ENCODE measurements at places on chromosomes 3 and 15. TPM values are rescaled to one million over a fixed set of nuclear protein-coding genes. Genes with fewer than 3 reads are reported as not detected.

- H3K27ac ChIP-seq, result no peak overlapping the region
- no peaks in the 10 kb centered on the region for H3K36me3 ChIP-seq
- no peak overlapping the region for H3K4me3 ChIP-seq
- H3K27me3 ChIP-seq, result no peaks in the 10 kb centered on the region
Observed at GRCh38 chr3:16173283-16174025, 1.0 kb upstream of the GALNT15 start.

Gene MCTP2
- total RNA-seq, result 173 TPM

Gene PLA2G4E
- not detected for total RNA-seq

DNA sequence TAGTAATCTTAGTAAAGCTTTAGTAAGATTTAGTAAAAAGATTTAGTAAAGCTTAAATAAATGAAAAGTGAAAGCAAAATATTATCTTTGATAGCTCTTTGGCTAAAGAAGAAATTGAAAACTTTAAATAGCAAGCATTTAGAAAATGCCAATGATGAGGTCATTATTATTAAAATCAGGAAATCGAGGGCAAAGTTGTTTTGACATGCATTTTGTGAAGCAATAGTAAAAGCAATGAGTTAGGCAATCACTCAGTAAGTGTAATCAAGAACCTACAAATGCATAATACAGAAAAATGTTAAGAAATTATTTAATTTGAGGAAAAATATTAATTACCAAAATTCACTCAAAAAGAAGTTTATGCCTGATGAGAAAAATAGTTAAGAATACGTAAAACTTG, 280.3 kb upstream of the MME start:
- H3K4me3 ChIP-seq, result no peak overlapping the region
- no peak for DNase-seq
- H3K27me3 ChIP-seq, result no peaks in the 10 kb centered on the region
- H3K4me1 ChIP-seq, result no peaks in the 10 kb centered on the region

DNA sequence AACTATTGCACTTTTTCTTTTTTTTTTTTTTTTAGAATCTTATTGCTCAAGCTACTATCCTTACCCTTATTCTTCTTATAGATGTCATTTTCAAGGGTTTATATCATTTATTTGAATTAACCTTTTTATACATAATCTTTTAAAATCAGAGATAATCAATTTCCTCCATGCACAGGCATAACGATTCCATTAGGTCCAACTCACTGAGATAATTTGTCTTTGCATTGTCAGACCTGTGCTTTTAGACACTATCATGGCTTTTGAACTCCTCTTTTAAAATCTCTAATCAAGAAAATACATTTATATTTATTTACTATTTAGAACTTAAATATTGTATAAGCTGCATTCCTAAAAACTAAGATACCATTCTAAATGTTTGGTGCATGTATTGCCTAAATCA, 1454.9 kb downstream of the ZPLD1 start:
- no peaks in the 10 kb centered on the region for H3K4me1 ChIP-seq
- DNase-seq, result no peak
- no peaks in the 10 kb centered on the region for H3K27me3 ChIP-seq
- H3K36me3 ChIP-seq, result no peaks in the 10 kb centered on the region
- H3K4me3 ChIP-seq, result no peak overlapping the region

DNA sequence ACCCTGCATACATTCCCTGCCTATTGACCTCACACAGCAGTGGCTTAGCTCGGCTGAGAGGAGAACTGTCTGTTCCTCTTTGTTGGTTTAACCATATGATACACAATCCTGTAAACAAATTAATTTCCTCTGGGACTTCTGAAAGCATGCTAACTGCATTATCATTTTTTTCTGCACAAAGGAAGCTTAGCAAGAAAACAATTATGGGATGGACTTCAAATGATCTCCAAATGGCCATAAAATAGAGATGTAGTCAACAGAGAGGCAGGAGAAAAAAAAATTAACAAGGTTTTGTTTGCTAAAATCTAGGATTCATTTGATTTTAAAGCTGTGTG, 14.4 kb upstream of the TMC3 start:
- H3K27ac ChIP-seq, result no peak overlapping the region
- H3K4me3 ChIP-seq, result no peak overlapping the region
- DNase-seq, result no peak
- no peaks in the 10 kb centered on the region for H3K36me3 ChIP-seq
- no peaks in the 10 kb centered on the region for H3K4me1 ChIP-seq
- H3K27me3 ChIP-seq, result no peaks in the 10 kb centered on the region

Gene CHST14
- total RNA-seq, result 18.0 TPM

DNA sequence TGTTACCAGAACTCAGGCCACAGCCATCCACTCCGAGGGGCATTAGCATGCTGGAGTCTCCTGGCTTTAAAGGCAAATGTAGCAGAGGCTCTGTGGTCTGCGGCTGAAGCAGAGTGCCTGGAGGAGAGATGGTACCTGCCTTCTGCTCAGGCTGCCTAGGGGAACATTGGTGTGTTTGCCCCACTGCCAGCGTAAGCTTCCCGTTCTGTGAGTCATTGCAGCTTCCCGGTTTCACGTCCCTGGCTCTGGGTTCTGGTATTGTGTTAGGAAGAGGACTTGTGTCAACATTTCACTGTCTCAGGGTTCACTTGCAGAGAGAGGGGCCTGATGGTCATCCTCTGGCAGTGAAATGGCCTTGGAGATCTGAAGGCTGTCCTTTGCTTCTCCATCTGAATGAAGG, 1.8 kb downstream of the GASK1A start:
- no peak overlapping the region for H3K4me3 ChIP-seq
- H3K27me3 ChIP-seq, result peaks cover 14% of the 10 kb centered on the region
- no peak overlapping the region for H3K27ac ChIP-seq
- no peak for DNase-seq
- H3K36me3 ChIP-seq, result no peaks in the 10 kb centered on the region

DNA sequence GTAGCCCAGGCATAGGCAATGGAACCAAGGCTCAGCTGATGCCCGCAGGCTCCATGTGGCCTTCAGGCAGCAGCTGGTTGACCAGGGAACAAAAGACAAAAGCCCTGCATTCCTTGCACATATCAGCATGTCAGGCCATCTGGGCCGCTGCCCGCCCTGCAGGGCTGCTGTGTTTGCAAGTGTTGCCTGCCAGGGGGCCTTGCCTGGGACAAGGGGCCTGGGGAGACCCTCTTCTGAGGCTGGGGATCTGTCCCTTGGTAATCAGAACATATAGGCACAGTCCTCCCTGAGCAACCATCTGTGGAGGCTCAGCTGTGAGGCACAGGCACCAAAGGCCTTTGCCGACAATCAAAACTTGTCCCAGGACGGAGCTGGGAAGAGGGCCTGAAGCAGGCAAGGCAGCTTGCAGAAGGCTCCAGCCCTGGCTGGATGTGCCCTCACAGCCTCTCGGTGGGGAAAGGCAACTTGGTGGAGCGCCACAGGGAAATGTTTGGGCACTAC, 138.2 kb downstream of the TPRA1 start:
- H3K4me1 ChIP-seq, result peaks cover 19% of the 10 kb centered on the region
- no peaks in the 10 kb centered on the region for H3K36me3 ChIP-seq
- no peak overlapping the region for H3K4me3 ChIP-seq

DNA sequence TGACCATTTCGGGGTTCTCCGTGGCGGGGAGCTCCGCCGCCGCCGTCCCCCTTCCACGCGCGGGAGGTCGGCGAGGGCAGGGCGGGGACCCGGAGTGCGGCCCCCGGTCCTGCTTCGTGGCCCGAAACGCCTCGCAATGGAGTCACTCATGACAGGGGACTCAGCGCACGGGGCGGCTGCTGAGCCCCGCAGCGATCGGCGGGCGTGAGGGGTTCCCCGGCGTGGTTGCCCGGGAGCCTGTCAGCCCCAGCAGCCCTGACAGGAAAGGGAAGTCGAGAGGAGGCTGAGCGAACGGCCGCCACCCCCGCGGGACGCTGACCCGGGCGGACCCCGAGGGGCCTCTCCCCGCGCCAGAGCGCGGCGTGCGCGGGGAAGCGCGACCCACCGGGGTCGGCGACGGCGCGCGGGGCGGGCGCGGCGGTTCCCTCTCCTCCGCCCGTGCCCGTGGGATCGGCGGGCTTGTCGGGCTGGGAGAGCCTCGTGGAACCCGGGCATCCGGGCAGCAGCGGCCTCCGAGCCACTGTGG, 564 bp upstream of the PIGZ start:
- H3K4me1 ChIP-seq, result peaks cover 13% of the 10 kb centered on the region
- H3K4me3 ChIP-seq, result peak overlapping the region; percentile 72
- H3K27me3 ChIP-seq, result no peaks in the 10 kb centered on the region
- H3K27ac ChIP-seq, result peak overlapping the region; percentile 76

DNA sequence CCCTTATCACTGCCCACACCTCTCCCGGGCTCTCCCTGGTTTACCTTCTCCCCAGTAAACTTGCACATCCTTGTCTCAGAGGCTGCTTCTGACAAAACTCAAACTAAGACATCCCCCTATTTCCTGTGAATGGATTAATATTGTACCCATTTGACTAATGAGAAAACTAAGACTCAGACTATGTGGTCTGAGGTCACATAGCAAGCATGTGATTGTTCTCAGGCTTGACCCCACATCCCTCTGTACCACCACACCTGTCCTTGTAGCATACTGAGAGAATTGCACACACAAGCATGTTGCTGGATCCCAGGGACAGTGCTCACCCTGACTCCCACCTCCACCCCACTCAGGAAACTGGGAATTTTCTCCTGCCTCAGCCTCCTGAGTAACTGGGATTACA, 90.7 kb upstream of the HES1 start:
- DNase-seq, result no peak
- H3K4me1 ChIP-seq, result peaks cover 15% of the 10 kb centered on the region
- H3K27me3 ChIP-seq, result no peaks in the 10 kb centered on the region
- no peak overlapping the region for H3K27ac ChIP-seq

- no peak for DNase-seq
- no peak overlapping the region for H3K27ac ChIP-seq
Observed at GRCh38 chr15:86425746-86426145, 346.1 kb downstream of the AGBL1 start.

DNA sequence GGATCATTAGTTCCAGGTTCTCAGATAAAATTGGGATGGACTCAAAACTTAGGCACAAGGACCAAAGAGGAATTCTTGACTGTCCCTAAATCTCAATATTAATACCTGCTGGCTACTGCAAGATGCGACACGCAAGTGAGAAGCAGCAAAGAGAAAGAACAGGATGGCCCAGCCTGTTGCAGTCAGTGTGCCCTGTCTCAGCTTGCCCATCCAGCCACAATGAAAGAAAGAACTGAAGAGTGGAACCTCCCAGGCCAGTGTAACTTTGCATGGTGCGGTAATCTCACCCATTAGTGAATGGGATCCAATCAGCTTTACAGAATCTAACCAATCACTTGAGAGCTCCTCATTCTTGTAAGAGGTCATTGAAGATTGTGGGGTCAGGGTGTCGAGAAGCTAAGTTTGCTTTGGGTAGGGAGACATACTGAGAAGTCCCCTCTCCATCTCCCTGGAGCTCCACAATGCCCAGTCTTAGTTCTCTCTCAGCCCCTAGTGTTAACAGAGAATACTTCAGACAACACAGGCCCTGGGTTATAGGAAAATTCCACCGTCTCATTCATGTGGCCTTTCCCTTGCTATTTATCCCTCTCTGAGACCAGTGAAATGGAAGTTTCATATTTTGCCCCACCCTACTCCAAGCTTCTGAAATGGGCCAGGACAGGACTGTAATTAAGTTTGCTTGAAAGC, 3.2 kb upstream of the SLC9A9 start:
- peaks cover 10% of the 10 kb centered on the region for H3K4me1 ChIP-seq
- H3K36me3 ChIP-seq, result no peaks in the 10 kb centered on the region
- no peak overlapping the region for H3K4me3 ChIP-seq
- no peaks in the 10 kb centered on the region for H3K27me3 ChIP-seq
- DNase-seq, result no peak

- H3K4me3 ChIP-seq, result no peak overlapping the region
- peak; percentile 79 for DNase-seq
- peaks cover 30% of the 10 kb centered on the region for H3K4me1 ChIP-seq
- peaks cover 23% of the 10 kb centered on the region for H3K36me3 ChIP-seq
- H3K27ac ChIP-seq, result no peak overlapping the region
Observed at GRCh38 chr3:16433701-16434151, 79.8 kb downstream of the RFTN1 start.

Gene NANOGP8
- not detected for total RNA-seq

- no peaks in the 10 kb centered on the region for H3K4me1 ChIP-seq
- peaks cover 57% of the 10 kb centered on the region for H3K27me3 ChIP-seq
- H3K36me3 ChIP-seq, result no peaks in the 10 kb centered on the region
- DNase-seq, result no peak
- no peak overlapping the region for H3K27ac ChIP-seq
- H3K4me3 ChIP-seq, result no peak overlapping the region
Observed at GRCh38 chr3:66041116-66041515, 2.4 kb upstream of the MAGI1 start.

Gene ROBO1
- 28.5 TPM for total RNA-seq

DNA sequence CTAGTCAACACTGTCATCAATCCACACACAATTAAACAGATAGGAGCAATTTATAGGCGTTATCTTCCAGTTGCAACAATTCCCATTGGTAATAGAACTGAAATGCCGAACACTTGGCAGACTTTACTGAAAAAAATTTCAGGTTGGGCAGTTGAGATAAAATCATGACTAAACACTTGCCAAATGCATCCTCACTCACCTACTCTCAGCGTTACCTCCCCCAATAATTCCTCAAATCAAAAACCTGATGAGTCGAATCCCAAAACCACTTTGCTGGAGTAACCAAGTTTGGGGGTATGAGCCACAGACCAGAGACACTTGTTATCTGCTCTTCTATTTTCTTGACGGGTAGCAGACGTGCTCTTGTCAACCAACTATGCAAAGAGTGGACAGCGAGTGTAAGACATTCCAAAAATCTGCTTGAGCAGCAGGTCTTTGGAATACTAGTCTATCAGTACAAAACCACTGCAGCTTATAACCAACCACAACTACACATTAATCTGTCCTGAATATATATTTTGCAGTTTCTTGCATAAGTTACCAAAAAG, 30.3 kb downstream of the PPP1R2 start:
- peaks cover 41% of the 10 kb centered on the region for H3K36me3 ChIP-seq
- peaks cover 4% of the 10 kb centered on the region for H3K4me1 ChIP-seq
- no peak for DNase-seq
- H3K27me3 ChIP-seq, result no peaks in the 10 kb centered on the region
- no peak overlapping the region for H3K4me3 ChIP-seq

Gene LRRC15
- not detected for total RNA-seq

Gene TMCO5A
- total RNA-seq, result not detected

- H3K27me3 ChIP-seq, result no peaks in the 10 kb centered on the region
- no peak overlapping the region for H3K27ac ChIP-seq
- H3K36me3 ChIP-seq, result peaks cover 8% of the 10 kb centered on the region
- H3K4me1 ChIP-seq, result peaks cover 26% of the 10 kb centered on the region
Observed at GRCh38 chr3:71684046-71684756, 41.0 kb downstream of the EIF4E3 start.

Gene C3orf20
- total RNA-seq, result 0.17 TPM

DNA sequence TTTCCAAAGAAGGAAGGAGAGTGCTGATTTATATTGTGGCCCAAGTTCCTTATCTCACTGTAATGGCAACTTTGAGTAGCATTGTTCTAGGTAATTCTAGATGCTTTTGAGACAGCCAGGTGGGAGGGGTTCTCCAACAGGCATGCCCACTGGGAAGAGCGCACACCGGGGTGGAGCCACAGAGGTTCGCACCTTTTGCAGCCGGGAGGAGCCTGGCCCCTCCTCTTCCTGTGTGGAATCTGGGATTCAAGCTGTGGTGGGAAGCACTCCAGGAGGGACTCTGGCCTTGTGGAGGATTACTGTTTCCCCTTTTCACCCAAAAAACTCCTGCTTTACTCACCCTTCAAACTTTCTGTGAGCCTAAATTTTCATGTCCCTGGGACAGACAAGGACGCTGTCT, 53.1 kb downstream of the CFAP20DC start:
- no peak overlapping the region for H3K27ac ChIP-seq
- no peak overlapping the region for H3K4me3 ChIP-seq
- DNase-seq, result no peak
- H3K36me3 ChIP-seq, result no peaks in the 10 kb centered on the region
- no peaks in the 10 kb centered on the region for H3K27me3 ChIP-seq

- no peaks in the 10 kb centered on the region for H3K36me3 ChIP-seq
- no peak overlapping the region for H3K27ac ChIP-seq
- H3K4me3 ChIP-seq, result no peak overlapping the region
- no peaks in the 10 kb centered on the region for H3K4me1 ChIP-seq
- no peak for DNase-seq
Observed at GRCh38 chr15:38005953-38006808, 71.7 kb downstream of the TMCO5A start.

Measured in spleen (tissue), 13 donors.